ENCODE measurements at places on chromosomes 7 and 10.

- no peak for DNase-seq
Measured at GRCh38 chr7:106332201-106332600, 47.4 kb upstream of the NAMPT start.

GRCh38 chr10:98349508-98349922 is 65.5 kb downstream of the PYROXD2 start:
- DNase-seq = no peak

- peak; percentile 41 for DNase-seq
Measured at GRCh38 chr7:99407872-99408378, 472 bp downstream of the PDAP1 start.

GRCh38 chr7:49797987-49798660 is 24.7 kb downstream of the VWC2 start:
- no peak for DNase-seq

GRCh38 chr7:104972500-104972899 is 41.5 kb upstream of the KMT2E start:
- DNase-seq = no peak

DNA sequence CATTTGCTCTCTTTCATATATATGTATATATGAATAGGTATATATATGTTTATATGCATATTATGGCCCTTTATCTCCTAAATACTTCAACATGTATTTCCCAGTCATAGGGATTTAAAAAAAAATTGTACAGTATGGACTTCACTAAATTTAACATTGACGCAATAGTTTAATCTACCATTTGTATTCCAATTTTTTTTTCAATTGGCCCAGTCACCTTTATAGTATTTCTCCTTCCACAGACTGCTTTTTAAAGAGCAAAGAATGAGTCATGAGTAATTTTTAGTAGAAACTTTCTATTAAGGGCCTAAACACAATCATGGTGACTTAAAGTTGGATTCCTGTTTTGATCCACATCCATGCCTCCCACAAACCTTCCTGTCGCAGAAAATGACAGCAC is 20.5 kb downstream of the CCSER2 start:
- DNase-seq = no peak

DNA sequence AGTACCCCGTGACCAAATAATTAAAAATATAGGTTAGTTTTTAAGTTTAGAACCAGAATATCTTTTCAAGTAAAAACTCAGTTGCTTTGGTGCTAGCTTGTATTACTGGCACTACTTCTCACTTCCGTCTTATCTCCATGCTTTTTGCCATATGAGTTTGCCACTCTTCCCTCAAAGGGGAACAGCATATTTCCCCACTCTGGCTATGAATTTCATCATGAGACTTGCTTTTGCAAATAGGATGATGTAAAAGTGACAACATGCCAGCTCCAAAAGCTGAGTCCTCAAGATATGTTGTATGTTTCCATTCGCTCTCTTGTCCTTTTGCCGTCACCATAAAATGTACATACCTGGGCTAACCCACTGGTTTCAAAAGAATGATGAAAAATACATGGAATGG is 178.1 kb upstream of the SEMA3A start:
- DNase-seq = no peak

DNA sequence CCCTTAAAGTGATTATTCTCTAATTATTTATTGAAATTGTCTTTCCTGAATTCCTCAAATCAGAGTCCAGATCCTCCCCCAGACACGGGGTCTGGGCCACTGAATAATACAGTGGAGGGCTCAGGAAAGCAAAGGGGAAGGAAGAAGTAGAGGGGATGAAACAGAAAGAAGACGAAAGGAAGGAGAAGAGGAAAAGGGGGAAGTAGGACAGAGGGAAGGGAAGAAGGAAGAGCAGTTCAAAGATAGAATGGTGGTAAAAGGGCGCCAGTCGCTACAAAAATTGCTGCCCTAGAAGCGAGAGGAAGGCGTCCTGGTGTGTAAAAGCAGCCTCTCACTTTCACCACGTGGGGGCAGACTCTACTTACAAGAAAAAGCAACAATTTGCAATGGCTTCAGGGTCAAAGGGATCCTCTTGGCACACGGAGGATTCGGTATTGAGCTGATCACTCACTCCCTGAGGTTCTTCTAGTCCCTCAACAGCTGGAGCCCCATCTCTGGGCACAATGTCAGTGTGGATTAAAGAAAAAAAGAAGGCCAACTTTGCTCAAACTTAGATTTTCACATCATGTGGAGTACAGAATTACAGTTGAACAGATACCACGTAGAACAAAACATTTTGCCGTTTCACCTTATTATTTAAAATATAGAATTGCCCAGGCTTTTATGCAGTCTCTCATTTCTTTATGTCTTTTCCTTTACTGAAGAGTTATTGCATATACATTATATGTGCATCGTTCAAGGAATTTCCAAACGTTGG is 31.4 kb upstream of the NPVF start:
- DNase-seq = peak; percentile 58

DNA sequence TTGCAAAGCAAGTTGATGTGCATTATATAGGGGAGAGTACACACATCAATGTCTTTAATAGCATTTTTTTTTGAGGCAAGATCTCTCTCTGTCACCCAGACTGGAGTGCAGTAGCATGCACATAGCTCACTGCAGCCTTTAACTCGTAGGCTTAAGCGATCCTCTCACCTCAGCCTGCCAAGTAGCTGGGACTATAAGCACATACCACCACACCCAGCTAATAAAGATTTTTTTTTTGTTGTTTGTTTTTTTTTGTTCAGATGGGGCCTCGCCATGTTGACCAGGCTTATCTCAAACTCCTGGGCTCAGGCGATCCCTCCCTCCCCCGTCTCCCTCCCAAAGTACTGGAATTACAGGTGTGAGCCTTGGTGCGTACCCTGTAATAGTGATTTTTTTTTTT is 1.5 kb downstream of the UMAD1 start:
- no peak for DNase-seq

DNA sequence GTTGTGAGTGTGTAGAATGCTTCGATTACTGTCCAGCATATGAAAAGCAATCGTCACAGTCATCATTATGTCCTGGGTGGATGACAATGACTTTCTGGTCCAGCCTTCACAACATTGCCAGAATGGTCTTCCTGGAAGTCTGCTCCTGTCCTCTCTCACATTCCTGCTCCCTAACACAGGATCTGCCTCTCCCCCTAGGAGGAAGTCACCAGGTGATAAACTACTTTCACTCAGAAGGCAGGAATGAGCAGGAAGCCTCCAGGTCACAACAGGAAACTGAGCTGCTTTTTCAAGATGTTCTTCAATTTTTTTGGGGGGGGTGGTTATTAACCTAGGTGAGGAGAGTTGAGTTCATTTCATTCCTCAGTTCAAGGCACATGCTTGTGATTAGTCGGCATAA is 13.6 kb upstream of the GPNMB start:
- no peak for DNase-seq

DNA sequence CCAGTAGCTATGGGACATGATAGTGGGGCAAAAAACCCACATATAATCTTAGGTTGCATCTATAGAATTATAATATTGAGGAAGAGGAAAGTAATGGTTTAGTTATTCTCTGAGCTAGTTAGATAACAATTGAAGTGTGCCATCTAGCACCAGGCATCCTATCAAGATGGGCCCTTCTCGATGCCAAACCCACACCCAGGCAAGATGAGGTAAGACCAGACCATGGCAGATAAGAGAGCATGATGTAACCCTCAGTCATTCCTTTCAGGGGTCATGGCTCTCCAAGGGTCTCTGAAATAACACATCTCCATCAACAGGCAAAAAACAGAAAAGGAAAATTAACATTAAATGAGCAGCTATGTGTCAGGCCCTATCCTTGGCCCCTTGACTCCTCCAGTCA is 128.7 kb downstream of the SH3PXD2A start:
- DNase-seq = no peak

- DNase-seq = no peak
Measured at GRCh38 chr10:36254199-36254598, 612.1 kb upstream of the FZD8 start.

GRCh38 chr7:37510043-37510634 is 61.5 kb upstream of the ELMO1 start:
- no peak for DNase-seq

- no peak for DNase-seq
Measured at GRCh38 chr7:117251687-117252086, 71.2 kb downstream of the WNT2 start.

DNA sequence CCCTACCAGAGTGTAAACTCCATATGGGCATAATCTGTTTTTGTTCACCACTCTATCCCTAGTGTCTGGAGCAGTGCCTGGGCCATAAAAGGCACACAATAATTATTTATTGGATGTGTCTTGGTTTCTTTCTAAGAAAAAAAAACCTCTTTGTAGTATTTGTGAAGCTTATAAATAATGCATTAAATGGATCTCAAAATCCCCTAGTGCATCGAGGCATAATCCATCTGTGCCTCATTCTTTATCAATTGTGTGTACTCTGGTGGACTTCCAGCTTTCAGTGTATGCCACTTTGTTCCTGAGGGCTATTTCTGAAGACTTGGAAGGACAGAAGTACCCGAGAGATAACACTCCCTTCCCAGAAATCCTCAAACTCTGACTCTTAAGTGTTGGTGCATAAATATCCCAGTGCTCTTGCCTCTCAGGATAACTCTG is 255.0 kb upstream of the PHYHIPL start:
- no peak for DNase-seq

- no peak for DNase-seq
Measured at GRCh38 chr10:96491303-96491702, 22.4 kb downstream of the TLL2 start.

GRCh38 chr7:29432721-29433120 is 130.9 kb upstream of the PRR15 start:
- DNase-seq = no peak

- no peak for DNase-seq
Measured at GRCh38 chr10:130422366-130423324, 286.5 kb downstream of the GLRX3 start.

DNA sequence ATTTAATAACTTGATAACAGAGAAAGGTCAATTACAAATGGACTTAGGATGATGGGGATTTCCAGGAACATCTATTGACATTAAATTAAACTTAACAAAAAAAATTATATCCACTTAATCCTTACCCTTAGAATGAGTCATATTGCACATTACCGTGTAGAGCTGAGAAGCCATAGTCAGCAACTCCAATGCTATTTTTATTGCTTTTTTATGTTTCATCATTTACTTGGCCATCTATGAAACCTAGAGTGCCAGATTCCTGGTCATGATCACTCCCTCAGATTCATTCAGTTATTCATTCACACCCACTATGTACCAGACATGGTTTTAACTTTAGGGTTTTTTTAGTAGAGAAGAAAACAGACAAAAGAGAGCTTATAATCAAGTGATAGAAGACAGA is 1180.4 kb downstream of the CNTNAP2 start:
- no peak for DNase-seq

GRCh38 chr7:6432781-6433180 is 15.0 kb downstream of the DAGLB start:
- DNase-seq = no peak

DNA sequence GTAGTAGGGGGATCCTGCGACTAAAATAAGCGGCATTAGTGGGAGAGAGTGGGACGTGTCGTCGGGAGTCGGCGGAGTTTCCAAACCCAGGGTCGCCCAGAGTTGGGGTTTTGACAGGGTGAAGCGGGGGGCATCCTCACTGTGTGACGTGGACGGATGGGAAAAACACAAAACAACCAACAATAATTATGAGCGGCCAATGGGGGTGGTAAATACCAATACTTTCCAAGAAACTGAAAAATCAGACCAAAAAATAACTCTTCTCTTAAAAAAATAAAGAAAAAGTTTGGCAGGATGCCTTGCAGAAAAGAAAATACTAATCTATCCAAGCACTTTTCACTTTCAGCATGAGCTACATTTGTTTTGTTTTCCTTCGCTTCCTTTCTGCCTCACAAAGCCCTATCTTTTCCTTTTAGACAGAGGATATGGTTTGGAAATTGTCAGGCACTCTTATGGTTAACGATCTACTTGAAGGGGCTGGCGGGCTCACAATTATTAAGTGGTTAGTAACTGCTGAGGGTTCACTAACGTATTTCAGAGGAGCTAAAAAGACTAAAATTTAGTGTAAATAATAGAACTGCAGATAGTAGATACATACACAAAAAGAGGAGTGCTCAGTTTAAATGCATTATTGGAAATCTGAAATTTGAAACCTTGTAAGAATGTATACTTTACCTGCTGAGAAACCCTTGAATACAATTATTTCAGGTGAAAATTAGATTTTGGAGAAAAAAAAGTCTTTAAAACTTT is 802 bp upstream of the CDK6 start:
- no peak for DNase-seq

GRCh38 chr10:124100124-124100523 is 6.7 kb upstream of the CHST15 start:
- DNase-seq = no peak

DNA sequence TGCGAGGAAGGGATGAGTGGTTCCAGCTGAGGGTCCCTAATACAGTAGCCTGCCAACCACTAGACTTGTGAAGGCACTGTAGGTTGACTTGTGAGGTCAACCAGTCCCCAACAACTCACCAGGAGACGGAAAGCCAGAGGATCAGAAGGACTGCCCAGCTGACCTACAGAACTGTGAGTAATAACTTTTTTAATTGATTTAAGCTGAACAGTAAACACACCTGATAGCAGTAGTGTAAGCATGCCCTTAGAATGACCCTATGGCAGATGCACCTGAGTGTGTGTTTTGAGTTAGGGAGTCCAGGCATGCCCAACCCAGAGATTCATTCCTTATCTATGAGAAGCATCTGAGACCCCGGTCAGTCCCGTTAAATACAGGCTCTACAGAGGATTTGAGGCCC is 14.1 kb downstream of the PRLHR start:
- no peak for DNase-seq
